ENCODE measurements at places on chromosomes 1 and 21.

DNA sequence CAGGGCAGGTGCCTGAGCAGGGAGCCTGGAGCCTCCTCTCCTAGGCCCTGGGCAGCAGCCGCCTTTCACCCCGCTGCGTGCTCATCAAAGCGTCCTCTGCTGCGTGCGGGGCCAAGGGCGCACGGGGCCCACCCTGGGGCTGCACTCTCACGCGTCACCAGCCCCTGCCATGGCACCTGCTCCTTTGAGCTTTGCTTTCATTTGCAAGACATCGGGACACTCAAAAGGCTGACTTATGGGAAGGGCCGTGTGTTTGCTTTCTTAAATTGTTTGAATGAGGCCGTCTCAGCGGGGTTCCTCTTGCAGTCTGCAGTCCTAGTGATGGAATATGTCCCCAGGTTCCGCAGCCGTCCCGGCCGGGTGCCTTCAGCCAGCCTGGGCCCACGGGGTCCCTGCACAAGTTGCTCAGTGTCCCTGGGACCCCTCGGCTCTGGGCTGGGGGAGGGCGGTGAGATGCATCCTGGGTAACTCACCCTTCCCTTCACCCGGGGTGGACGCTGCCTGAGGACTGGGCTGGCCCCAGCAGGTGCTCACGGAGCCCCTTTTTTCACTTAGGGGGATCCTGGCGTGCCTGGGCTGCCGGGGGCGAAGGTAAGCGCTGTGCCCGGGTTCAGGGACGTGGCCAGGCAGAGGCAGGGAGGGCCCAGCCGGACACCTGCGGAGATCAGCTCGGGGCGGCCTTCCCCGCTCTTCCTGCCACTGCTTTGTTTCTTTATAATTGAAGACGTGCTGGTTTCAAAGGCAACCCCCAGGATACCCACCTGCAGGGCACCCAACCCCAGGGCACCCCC is 53.1 kb downstream of the SLC19A1 start:
- no peak for DNase-seq

DNA sequence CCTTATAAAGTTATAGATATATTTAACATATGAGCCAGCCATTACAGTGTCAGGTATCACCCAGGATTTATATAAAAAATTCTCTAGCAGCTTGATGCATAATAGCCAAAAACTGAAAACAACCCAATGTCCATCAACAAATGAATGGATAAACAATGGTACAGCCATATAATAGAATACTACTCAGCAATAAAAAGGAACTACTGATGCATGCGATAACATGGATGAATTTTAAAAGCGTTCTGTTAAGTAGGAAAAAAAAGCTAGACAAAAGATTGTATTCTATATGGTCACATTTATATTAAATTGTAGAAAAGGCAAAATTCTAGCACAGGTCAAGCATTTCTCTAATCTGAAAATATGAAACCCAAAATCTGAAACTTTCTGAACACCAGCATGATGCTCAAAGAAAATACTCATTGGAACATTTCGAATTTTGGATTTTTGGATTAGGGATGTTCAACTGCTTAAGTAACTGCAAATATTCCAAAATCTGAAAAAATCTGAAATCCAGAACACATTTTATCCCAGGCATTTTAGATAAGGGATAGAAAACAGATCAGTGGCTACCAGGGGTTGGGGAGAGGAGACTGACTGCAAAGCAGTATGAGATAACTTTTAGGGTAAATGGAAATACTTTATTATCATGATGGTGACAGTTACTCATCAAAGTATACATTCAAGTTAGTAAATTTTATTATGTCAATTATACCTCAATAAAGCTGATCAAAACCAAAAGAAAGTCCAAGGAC is 22.0 kb downstream of the SLC16A1 start:
- DNase-seq = no peak

GRCh38 chr21:45607909-45608295 is 35.6 kb upstream of the PCBP3 start:
- no peak for DNase-seq

- DNase-seq = no peak
Observed at GRCh38 chr21:39422527-39423241, 22.9 kb downstream of the LCA5L start.

- DNase-seq = no peak
Observed at GRCh38 chr1:89179343-89179742, 3.5 kb upstream of the GBP7 start.

DNA sequence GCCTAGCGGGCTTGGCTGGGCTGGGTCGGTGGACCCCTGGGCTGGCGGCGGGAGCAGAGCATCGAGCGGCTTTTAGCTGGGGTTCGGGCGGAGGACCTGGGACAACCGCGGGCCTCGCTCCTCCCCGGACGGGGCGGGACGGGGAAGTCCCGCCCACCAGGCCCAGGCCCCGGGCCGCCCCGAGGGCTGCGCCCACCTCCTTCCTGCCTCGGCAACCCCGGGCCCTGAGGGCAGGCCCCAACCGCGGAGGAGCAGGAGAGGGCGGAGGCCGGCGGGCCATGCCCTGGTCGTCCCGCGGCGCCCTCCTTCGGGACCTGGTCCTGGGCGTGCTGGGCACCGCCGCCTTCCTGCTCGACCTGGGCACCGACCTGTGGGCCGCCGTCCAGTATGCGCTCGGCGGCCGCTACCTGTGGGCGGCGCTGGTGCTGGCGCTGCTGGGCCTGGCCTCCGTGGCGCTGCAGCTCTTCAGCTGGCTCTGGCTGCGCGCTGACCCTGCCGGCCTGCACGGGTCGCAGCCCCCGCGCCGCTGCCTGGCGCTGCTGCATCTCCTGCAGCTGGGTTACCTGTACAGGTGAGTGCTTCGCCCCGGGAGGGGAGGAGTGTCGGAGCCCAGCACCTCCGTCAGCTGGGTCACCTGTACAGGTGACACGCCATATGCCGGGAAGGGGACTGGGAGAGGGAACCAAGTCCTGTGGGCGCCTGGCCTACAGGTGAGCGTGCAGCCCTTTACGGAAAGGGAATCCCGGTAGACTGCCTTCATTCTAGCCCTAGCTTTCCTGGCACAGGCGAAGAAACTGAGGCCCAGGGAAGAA is at the start of gene XKR8:
XKR8 (plus strand) TSS at position 182 of the 812 bp plus-strand sequence; CDS start at position 279, 97 bp downstream.
- peak; percentile 60 for DNase-seq

DNA sequence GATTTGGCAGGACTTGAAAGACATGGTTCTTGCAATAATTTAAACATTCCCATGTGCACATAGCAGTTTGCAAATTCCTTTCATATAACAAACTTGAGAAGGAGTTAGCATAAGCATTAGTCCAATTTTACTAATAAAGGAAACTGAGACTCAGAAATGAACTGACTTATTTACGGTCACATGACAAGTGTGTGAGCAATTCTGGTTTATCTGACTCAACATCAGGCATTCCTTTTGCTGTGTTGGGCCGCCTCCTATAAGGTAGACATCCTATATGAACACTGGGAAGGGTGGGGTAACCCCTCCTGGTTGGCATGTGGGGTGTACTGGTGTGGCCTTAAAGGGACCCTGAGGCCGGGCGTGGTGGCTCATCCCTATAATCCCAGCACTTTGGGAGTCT is 8.5 kb upstream of the CPT2 start:
- DNase-seq = no peak

DNA sequence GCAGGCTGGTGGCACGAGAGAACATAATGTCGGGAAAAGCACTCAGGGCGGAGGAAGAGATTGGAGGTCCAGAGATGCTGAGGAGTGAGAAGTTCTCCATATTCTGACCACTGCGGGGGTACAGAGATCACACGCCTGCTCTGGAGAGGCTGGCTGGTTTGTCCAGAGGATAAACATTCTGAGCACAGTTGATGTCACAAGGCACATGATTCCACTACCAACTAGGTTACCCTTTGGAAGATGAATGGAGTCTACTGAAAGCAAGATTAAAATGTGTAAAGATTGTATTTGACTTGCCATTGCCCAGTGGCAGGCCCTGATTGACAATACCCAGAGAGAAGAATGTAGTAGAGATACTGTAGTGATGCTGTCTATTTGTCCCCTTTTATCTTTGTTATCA is at the start of gene SPATA46:
SPATA46 (minus strand) TSS at position 164 of the 400 bp plus-strand sequence; CDS start at position 100, 64 bp downstream.
- DNase-seq = no peak

DNA sequence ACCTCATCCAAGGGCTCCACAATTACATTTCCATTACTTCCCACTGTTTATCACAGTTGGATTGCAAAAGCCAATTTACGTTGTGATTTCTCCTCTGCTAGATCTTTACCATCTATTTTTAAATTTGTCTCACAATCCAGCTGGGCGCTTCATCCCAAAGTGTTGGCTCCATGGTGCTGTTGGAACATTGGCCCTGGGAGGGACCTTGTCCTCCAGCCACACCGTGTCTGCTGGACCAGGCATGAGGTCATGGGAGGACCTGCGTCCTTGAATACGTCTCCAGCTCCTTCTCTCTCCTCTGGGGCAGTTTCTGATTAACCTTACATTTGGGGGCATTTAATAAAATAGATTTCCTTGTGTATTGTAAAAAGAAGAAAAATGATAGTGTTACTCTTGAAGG is 125.4 kb downstream of the KCNJ6 start:
- DNase-seq = no peak

- DNase-seq = no peak
Observed at GRCh38 chr1:109181085-109181806, 32.5 kb upstream of the SARS1 start.

GRCh38 chr1:112618114-112618720 is 724 bp downstream of the ST7L start:
- DNase-seq = no peak

DNA sequence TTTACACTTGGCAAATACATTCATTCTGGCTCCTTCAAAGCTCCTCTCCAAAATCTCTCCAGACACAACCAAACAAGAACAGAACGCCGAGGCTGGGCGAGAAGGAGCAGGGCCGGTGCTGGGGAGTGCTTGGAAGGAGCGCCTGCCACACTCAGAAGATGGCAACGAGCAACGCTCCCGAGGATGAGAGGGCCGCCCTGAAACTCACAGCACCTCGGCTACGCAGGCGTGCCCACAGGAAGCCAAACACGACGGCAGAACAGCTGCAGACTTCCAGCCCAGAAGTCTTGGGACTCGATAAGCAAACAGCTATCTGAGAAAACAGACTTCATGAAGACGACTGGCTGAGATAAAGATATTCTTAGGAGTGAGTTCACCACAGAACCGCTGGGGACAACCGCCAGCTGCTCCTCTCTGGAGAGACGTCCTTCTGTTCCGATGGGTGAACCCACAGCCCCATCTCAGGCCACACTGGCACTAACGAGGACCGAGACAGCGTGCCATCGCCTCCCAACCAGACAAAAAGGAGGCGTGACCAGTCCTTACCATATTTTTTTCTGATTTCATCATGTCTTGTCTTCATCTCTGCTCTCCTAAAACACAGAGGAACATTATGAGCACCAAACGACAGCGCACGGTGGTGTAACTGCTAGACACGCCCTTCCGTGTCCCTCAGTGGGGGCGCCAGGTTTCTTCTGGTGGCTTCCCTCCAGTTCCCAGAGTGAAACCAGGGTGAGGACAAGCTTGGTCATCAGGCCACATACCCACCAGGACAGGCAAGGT is 18.6 kb downstream of the PTTG1IP start:
- no peak for DNase-seq

DNA sequence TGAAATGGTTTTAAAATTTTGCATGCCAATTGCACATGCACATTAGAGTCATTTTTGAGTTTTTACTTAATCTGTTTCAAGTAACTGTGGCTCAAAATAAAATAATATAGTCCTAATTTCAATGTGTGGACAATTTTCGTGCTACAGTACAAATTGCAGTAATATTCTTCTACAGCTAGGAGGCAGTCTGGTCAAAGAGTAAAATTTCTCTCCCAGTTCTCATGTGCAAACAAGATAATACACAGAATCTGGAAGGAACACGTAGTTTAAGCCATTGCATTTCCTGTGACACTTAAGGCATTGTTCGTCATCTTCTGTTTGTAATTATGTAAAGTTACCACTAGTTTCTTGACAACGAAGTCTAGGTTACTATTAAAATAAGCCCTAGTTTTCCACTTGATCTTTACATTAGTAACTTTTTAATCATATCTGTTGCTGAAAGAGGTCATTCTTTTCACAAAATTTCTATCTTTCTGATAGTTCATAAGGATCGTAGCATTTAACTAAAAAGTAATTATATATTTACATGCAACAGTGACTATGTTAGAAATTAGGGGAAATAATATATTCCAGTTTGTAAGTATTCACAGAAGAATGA is 28.9 kb downstream of the ODR4 start:
- no peak for DNase-seq

DNA sequence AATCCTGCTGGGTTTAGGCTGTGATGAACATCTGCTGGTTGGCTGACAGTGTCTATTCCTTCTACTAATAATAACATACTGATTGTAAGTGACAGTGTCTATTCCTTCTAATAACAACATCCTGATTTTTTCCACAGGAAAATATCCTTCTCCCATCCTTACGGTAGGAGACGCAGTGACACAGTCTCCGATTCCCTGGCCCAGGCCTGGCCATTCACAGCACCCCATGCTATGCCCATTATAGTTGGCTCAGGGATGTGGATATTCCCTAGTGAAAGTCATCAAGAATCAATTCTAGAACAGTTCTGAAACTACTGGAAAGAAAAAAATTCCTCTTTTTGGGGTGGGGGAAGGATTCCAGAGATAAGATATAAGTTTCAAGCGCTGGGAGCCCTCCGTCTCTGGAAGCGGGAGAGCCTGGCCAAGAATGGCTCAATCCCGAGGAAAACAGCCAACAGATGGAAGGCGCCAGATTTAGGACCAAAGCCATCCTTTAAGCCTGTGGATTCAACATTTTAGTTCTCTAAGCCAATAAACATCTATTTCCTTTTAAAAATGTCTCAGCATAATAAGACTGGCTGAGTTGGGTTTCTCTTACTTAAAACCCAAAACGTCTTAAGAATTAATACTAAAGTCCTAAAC is 88.6 kb downstream of the GPATCH2 start:
- DNase-seq = no peak

DNA sequence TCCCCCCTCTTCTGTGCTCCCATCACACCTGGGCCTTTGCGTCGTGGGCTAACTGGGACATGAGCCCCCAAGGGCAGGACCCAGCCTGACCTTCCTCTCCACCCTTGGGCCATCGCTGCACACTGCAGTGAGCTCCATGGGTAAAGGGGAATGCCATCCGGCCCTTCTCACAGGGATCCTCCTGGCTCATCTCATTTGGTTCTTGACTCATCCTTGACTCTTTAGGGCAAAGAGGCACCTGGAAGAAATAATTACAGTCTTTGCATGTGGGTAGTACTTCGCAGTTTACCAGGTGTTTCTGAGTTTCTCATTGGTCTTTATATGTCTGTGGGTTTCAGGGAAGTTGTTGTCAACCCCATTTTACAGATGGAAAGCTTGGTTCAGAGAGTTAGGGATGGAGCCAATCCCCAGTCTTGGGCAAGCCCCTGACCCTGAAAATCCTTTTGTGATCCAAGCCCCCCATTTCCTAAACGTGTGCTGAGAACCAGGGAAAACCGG is 59.3 kb upstream of the ID3 start:
- no peak for DNase-seq

DNA sequence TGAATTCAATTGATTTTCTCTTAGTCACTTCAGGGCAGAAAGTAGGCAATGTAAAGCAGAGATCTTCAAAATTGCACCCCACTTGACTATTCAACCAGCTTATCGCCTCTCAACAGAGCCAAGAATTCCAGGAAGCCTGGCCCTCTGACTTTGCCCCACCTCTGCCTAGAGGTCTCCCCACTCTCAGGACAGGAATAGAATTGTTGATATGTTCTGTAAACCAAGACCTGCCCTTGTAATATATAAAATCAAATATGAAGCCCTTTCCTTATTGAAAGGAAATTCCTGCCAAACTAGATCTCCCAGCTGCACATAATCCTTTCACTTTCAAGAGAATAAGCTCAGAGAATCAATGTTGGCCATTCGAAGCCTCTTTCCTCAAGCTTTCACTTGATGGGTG is 116.1 kb upstream of the DPT start:
- no peak for DNase-seq

All from activated CD4-positive, CD25-positive, alpha-beta regulatory T cell (primary cell).